Panc1 (cell line): ENCODE measurements at places on chromosomes 11 and 22. TPM values are rescaled to one million over a fixed set of nuclear protein-coding genes. Genes with fewer than 3 reads are reported as not detected.

The RAC2 gene
- total RNA-seq: 1.5 TPM

The UBQLN3 gene
- not detected for total RNA-seq

The CABP4 gene
- not detected for total RNA-seq

The DDI1 gene
- not detected for total RNA-seq

The OTOG gene
- not detected for total RNA-seq
